ENCODE measurements at places on chromosomes 13 and 19. TPM values are rescaled to one million over a fixed set of nuclear protein-coding genes. Genes with fewer than 3 reads are reported as not detected.

DNA sequence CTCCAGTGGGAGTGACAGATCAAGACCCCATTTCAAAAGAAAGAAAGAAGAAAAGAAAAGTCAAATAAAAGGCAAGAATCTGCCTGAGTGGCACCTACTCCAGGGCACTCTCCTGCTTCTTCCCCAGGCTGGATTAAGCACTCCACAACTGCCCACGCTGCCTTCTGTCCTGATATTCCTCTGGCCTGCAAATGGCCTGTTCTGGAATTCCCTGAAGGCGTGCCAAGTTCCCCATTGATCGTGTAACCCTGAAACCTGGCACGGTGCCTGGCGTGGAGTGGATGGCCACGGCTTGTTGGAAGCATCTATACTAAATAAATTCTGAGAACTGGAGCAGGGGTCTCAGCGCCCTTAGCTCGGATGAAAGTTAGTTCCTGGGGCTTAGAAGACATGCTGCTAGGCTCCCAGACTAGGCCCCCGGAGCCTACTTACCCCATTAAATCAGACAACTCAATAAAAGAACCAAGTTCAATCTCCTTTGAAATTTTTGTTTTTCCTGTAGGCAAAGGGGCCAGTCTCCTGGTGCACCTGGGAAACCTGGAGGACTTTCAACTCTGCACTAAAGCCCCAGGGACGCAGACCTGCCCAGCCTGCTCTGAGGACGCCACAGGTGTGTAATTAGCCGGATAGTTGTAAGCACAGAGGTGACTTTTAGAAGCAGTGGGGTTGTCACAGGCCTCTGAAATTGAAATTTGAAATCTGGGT is 21.9 kb downstream of the ANKRD27 start:
- H3K4me3 ChIP-seq = no peak overlapping the region
- H3K27me3 ChIP-seq = no peaks in the 10 kb centered on the region
- H3K27ac ChIP-seq = no peak overlapping the region
- H3K4me1 ChIP-seq = no peaks in the 10 kb centered on the region
- DNase-seq = no peak

DNA sequence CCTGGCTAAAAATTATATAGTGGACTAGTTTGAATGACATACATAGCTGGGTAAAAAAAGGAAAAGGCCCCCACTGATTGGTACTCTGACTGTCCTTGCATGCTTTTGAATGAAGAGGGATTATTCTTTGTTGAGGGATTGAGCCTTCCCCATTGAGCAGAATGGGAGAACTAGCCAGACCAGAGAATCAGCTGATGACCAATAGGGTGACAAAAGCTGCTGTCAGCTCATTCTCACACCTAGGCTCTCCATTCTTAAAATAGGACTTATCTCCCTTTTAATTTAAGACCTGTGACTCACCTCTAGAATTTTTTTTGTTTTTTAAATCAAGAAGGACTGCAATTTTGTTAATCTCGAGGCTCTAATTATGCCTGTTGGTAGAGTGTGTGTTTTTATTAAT is 79.3 kb downstream of the CRYL1 start:
- no peak for DNase-seq
- H3K27ac ChIP-seq = no peak overlapping the region
- no peaks in the 10 kb centered on the region for H3K27me3 ChIP-seq
- no peak overlapping the region for H3K4me3 ChIP-seq
- no peaks in the 10 kb centered on the region for H3K36me3 ChIP-seq

DNA sequence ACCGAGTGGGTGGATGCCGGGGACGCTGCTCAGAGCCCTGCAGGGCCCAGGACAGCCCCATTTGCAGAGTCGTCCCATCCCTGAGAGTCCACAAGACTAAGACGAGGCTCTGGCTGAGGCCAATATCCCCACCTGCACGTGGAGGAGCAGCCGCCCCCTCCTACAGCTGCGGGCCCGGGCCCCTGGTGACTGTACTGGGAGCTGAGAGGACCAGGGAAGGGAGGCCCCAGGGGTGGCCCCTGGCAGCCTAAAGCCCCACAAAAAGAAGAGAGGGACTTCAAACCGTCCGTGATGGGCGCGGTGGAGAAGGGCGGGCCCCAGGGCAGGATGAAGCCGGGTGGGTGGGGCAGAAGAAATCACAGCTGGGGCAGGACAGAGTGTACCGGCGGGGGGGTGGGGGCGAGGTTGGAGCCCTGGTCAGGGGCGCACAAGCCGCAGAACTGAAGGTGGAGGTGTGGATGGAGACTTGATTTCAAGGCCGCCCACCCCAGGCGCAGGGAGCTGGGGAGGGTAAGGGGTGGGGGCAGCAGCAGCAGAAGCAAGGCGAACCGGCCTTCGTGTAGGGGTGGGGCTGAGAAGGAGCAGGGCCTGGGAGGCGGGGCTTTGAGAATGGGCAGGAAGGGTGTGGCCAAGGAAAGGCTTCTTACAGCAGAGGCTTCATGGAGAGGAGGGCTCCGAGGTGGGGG is 12.9 kb downstream of the CFD start:
- peaks cover 17% of the 10 kb centered on the region for H3K4me1 ChIP-seq
- H3K27me3 ChIP-seq = no peaks in the 10 kb centered on the region
- peak overlapping the region; percentile 45 for H3K27ac ChIP-seq
- H3K4me3 ChIP-seq = peak overlapping the region; percentile 60
- H3K36me3 ChIP-seq = peaks cover 17% of the 10 kb centered on the region

DNA sequence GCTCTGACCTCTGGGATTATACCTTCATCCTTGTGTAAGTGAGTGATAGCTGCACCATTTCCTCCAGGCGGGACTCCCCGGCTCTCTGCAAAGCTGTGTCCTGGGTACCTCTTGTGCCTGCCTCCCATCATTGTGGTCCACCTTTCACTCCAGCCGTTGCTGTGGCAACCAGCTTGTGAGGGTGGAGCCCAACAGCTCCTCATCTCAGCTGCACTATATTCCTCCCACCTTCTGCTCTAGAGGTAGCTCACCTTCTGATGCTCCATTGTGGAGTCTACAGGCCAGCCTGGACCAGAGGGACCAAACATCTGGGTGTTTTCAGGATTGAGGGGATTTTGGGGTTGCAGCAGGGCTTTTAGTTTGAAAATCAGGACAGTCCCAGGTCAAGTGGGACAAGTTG is 708.2 kb downstream of the UQCRFS1 start:
- H3K36me3 ChIP-seq = no peaks in the 10 kb centered on the region
- no peaks in the 10 kb centered on the region for H3K27me3 ChIP-seq
- H3K4me1 ChIP-seq = no peaks in the 10 kb centered on the region
- no peak overlapping the region for H3K4me3 ChIP-seq

DNA sequence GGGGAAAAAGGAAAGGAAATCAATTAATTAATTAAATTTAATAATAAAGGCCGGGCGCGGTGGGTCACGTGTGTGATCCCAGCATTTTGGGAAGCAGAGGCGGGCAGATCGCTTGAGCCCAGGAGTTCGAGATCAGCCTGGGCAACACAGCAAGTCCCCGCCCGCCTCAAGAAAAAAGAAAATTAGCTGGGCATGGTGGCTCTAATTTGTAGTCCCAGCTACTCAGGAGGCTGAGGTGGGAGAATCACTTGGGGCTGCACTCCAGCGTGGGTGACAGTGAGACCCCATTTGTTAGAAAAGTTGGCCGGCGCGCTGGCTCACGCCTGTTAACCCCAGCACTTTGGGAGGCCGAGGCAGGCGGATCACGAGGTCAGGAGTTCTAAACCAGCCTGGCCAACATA is 733 bp upstream of the CD320 start:
- H3K4me1 ChIP-seq = peaks cover 7% of the 10 kb centered on the region
- H3K27me3 ChIP-seq = no peaks in the 10 kb centered on the region
- H3K4me3 ChIP-seq = peak overlapping the region; percentile 61
- no peak overlapping the region for H3K27ac ChIP-seq

CRLF1 gene
- not detected for total RNA-seq

FGF22 gene
- 2.9 TPM for total RNA-seq

- H3K27me3 ChIP-seq = no peaks in the 10 kb centered on the region
- H3K36me3 ChIP-seq = no peaks in the 10 kb centered on the region
- no peak overlapping the region for H3K4me3 ChIP-seq
- DNase-seq = no peak
- no peak overlapping the region for H3K27ac ChIP-seq
These were observed 6.5 kb upstream of the LILRB2 start for GRCh38 chr19:54287456-54287855.

OR7A5 gene
- total RNA-seq = not detected

- no peak overlapping the region for H3K4me3 ChIP-seq
- DNase-seq = no peak
- no peaks in the 10 kb centered on the region for H3K27me3 ChIP-seq
- no peaks in the 10 kb centered on the region for H3K36me3 ChIP-seq
- H3K4me1 ChIP-seq = no peaks in the 10 kb centered on the region
These were observed 82.3 kb upstream of the UQCRFS1 start for GRCh38 chr19:29295285-29295684.

CEACAM21 gene
- total RNA-seq = 18.9 TPM

TSSK6 gene
- total RNA-seq = 6.3 TPM

CFD gene
- 0.79 TPM for total RNA-seq

Measured in B cell (primary cell).